ENCODE measurements at places on chromosomes 3 and 15.

DNA sequence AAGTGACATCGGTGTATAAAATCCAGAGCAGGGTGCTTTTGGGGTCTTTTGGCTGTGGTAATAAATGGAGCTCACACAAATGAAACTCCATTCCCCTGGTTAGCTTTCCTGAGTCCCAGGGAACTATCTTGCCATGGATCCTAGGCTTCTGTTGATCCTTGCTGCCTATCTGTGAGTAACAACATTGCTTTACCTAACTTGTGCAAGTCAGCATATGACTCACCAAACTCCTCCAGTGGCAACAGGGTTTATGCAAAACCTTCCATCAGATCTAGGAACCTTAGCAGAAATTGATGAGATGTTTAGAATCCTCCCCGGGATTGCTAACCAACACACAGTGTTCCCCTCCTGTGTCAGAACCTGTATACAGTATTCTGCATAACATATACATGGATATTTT, 105.4 kb downstream of the SCAPER start:
- DNase-seq: no peak

DNA sequence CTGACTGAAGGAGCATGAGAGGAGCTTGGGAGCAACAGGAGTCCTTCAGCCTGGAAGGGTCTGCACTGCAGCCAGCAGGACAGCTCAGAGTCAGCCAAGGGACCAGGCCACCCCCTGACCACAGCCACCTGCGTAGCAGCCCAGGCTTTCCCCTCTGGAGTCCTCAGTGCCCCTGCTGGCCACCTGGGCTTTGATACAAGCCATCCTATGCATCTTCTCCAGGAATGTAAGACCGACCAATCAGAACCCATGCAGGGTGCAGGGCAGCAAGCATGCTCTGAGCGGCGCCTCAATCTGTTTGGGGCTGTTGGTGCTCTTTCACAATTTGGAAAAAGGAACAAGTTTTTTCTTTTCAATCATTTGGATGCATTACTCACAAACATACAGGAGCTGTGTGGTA, 52.0 kb downstream of the DZIP1L start:
- no peak for DNase-seq

DNA sequence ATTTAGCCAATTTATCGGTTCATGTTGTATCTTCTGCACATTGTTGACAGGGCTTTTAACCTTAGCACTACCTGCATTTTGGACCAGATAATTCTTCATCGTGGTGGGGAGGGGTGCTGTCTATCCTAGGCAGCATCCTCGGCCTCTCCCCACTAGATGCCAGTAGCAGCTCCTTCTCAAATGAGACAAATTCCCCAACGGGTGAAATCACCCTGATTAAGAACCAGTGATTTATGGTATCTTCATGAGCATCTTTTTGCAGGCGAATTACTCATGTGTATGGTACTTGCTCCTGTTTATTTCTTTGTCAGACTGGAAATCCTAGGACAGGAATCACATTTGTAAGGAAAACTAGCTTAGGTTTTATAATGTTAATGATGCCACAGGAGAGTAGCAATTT, 68.0 kb downstream of the C3orf70 start:
- DNase-seq: no peak

DNA sequence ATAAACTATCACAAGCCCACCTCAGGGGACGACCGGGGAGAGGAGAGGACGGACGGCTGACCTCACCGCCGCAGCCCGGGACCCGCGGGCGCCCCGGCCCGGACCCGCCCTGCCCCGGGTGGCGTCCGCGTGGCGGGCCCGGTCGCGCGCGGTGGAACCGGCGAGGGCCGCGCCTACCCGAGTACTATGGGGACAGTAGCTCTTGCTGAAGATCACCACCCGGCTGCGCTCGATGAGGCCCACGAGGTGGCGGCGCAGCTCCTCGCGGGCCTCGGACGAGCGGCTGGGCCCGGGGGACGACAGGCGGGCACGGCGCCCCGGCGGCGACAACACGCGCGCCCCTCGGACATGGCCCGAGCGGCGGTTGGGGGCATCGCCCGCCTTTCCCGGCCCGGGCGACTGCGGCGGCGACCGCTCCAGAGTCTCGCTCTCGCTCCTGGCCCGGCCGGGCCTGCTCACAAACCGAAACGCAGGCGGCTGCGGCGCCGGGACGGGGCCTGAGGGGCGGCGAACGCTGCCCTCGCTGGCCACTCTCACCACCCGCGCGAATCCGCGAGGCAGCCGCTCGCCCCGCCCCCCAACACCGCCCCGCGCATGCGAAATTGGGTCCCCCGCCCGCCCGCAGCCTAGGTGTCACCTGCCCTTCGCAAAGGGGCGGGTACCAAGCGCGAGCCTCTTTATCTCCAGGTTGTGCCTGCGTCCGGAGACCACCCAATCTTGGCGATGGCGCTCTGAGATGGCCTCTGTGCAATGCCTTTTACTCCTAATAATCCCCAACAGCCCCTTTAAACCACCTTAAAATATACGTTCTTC, at the start of gene TXNRD3:
Gene TXNRD3 (minus strand): TSS at position 554 of the 813 bp plus-strand sequence.
- DNase-seq: peak; percentile 64

GRCh38 chr3:52432691-52433141, 12.2 kb downstream of the SEMA3G start:
- DNase-seq: no peak

DNA sequence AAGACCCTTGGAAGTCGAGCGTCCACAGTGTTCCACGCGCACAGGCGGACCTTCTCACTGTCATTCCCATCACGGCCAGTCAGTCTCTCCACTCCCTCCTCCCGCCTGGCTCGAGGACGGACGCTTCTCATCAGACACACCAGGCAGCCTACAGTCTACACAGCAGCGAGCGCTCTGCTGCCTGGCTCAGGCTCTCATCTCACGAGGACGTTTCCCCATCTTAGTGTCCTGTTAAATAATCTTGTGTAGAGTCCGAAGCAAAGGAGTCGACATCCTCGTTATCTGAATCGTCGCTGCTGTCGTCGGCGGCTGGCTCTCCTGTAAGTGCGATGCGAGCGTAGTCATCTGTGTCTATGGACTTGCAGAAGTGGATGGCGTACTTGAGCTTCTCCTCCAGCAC, 12.4 kb upstream of the OCA2 start:
- DNase-seq: no peak

- no peak for DNase-seq
Measured at GRCh38 chr15:35182841-35183479, 97.9 kb upstream of the NANOGP8 start.

DNA sequence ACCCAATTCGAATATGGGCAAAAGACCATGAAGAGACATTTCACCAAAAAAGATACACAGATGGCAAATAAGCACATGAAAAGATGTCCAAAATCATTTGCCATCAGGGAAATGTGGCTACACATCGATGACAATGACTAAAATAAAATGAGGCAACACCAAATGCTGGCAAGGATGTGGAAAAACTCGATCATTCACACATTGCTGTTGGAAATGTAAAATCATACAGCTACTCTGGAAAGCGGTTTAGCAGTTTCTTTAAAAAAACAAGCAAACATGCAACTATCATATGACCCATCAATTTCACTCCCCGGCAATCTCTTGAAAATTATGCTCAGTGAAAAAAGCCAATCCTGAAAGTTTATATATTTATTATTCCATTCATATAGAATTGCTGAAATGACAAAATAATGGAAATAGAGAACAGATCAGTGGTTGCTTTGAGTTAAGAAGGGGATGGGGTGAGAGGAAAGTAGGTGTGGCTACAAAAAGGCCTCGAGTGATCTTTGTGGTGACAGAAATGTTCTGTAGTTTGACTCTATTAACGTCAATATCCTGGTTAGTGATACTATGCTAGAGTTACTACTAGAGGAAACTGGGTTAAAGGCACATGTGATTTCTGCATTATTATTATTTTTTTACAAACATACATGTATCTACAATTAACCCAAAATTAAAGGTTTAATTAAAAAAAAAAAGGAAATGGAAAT, 45.0 kb downstream of the DLG1 start:
- DNase-seq: peak; percentile 21

All from hematopoietic multipotent progenitor cell treated with erythropoietin and hydrocortisone succinate and interleukin-3 and kit ligand, for 6 days (in vitro differentiated cells).